ENCODE measurements at places on chromosomes 13 and 19. TPM values are rescaled to one million over a fixed set of nuclear protein-coding genes. Genes with fewer than 3 reads are reported as not detected.

DNA sequence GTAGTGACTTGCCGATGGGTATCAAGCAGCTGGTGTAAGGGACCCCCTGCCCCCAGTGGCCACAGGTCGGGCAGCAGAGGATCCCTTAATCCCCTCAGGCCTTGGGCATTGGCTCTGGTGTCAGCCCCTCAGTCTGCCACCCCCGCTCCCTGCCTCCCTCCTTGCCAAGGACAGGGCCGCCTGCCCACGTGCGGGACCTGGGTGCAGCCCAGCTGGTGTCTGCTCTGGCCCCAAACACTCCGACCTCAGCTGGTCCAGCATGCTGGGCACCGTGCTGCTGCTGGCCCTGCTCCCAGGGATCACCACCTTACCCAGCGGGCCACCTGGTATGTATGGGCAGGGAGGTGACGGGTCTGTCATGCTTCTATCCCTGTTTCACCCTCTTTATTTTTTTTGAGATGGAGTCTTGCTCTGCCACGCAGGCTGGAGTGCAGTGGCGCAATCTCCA, at the start of gene TGFBR3L:
Gene TGFBR3L, plus strand, starts transcription at position 233 of the 448 bp plus-strand sequence.
- H3K27me3 ChIP-seq = peaks cover 11% of the 10 kb centered on the region
- H3K4me3 ChIP-seq = no peak within 1 kb of the TSS
- DNase-seq = no peak
- H3K4me1 ChIP-seq = peaks cover 11% of the 10 kb centered on the region
- no peak within 1 kb of the TSS for H3K27ac ChIP-seq

DNA sequence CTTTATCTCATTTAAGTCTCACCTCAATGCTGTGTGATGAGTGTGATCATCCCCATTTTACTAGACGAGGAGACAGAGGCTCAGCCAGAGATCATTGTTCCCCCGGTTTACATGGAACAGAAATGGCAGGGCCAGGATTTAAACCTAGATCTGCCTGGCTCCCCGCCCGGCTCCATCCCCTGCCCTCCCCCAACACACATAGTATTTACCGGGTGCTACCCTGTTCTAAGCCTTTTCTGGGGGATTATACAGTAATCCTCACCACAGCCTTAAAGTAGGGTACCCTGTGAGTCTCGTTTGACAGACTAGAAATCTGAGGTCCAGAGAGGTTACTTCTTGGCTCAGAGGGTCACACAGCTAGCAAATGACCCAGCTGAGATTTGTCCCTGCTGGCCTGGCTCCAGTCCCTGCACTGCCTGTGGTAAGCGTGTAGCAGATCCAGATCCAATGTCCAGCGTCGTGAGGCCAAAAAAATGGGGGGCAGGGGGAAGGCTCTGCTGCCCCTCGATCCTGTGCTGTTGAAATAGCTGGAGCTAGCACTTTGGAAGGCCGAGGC, 3.8 kb upstream of the KLC3 start:
- H3K27me3 ChIP-seq = peaks cover 13% of the 10 kb centered on the region
- H3K4me3 ChIP-seq = no peak overlapping the region
- no peaks in the 10 kb centered on the region for H3K36me3 ChIP-seq
- DNase-seq = no peak
- no peak overlapping the region for H3K27ac ChIP-seq

DNA sequence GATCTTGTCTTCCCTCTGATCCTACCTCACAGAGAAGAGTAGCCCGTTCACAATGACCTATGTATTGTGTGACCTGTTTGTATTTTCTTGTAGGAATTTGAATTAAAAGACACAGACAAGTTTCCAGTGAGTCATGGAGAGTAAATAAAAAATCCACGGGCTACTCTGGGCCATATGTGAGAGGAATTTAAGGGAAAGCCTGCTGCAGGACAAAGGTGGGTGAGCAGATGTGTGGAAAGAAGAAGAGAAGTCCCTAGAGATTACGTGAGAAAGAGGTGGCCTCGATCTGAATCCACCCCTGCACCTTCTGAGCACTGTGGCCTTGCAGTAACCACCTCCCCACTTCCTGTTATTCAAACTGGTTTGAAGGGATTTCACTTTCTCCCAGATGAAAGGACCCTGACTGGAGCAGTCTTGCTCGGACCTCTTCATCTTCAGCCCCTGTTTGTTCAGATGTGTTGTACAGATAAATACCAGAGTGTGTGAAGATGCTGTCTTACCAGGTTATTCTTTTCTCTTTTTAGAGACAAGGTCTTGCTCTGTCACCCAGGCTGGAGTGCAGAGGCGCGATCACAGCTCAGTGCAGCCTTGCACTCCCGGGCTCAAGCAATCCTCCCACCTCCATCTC, 205.4 kb downstream of the PDS5B start:
- H3K27me3 ChIP-seq = no peaks in the 10 kb centered on the region
- H3K36me3 ChIP-seq = no peaks in the 10 kb centered on the region
- H3K4me1 ChIP-seq = peaks cover 2% of the 10 kb centered on the region
- H3K4me3 ChIP-seq = no peak overlapping the region

The ZNF20 gene
- polyA plus RNA-seq = 1.8 TPM

- H3K36me3 ChIP-seq = no peaks in the 10 kb centered on the region
- DNase-seq = no peak
- H3K27ac ChIP-seq = no peak overlapping the region
- H3K4me1 ChIP-seq = no peaks in the 10 kb centered on the region
- H3K27me3 ChIP-seq = peaks cover 6% of the 10 kb centered on the region
Measured at GRCh38 chr13:31987535-31988170, 43.9 kb upstream of the FRY start.

GRCh38 chr13:48879854-48880253, 95.9 kb upstream of the FNDC3A start:
- H3K36me3 ChIP-seq = no peaks in the 10 kb centered on the region
- H3K4me1 ChIP-seq = no peaks in the 10 kb centered on the region
- no peak for DNase-seq

DNA sequence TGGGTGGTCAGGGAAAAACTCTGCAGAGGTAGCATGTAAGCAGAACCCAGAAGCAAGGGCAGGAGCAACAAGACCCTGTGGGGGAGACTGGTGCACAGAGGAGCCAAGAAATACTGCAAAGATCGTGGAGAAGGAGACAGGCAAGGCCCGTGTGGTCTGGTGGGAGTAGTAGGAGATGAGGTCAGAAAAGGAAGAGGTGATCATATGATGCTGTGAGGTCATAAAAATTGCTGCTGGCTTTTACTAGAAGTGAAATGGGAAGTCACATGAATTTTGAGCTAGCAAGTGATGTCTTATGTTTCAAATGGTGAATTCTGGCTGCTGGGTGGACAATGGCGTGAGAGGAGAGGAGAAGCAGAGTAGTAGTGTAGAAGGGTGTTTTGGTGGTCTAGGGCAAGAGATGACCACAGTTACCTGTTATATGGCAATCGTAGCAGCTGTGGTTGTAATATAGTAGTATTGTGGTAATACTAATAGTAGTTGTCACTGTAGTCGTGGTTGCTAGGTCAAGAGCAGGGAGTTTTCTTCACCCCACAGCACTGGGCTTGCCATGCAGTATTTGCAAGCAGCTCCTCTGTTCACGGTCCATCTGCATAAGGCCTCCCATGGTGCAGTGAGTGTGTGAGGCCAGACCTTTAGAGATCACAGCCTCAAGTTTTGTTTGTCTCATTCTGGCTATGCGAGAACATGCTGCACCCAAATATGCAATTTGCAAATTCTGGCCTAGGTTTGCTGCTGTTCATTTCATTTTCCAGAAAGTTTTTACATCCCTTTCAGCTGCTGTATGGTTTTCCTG, 205.0 kb downstream of the TSHZ3 start:
- no peaks in the 10 kb centered on the region for H3K36me3 ChIP-seq
- no peak overlapping the region for H3K27ac ChIP-seq
- no peak overlapping the region for H3K4me3 ChIP-seq
- no peak for DNase-seq
- no peaks in the 10 kb centered on the region for H3K27me3 ChIP-seq

DNA sequence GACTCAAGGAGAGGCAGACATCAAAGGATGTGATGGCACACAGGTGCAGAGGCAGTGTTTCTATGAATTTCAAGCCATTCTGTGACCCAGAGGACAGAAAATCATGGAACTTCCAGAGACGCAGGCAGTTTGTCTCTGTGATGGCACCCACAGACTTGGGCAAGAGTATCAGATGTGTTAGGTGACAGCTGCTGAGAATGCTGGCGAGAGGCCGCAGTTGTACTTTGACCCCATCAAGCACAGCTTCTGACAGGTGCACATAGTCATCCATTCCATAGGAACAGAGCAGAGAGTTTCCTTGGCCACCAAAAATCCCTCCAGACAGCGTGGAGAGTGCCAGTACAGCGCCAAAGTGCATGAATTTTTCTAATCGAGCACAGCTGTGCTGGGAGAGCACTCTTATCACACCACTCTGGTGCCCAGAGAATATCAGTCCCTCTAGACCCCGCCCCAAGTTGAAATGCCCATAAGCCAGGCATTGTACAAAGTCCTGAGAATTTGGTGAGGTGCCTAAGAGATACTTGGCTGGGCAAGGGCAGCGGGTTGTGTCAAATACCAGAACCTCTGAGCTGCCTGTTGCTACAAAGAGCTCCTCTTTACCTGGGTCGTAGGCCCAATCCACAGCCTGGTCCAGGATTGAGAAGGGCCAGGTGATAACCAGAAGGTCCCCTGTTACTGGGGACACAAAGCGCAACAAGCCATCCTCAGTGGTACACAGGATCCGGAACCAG, 12.4 kb downstream of the WDR87 start:
- H3K4me1 ChIP-seq = no peaks in the 10 kb centered on the region
- peaks cover 27% of the 10 kb centered on the region for H3K27me3 ChIP-seq
- H3K27ac ChIP-seq = no peak overlapping the region
- H3K4me3 ChIP-seq = no peak overlapping the region

DNA sequence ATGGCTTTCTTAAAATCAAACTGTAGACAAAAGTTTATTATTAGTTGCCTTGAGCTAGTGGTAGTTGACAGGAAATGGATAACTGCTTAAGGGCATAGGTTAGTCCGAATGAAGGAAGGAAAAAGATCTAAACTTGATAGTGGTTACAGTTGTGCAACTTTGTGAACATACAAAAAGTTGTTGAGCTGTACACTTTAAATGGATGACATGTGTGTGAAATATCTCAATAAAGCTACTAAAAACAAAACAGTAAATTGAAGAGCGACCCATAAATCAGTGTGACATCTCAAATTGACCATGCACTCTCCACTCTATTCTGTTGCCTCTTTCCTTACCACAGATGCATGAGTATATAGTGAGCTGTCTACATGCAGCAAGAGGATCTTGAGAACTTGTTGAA, 1757.8 kb downstream of the PCDH9 start:
- peaks cover 2% of the 10 kb centered on the region for H3K4me1 ChIP-seq
- DNase-seq = no peak
- H3K27ac ChIP-seq = no peak overlapping the region
- no peaks in the 10 kb centered on the region for H3K36me3 ChIP-seq
- no peak overlapping the region for H3K4me3 ChIP-seq

The KXD1 gene
- polyA plus RNA-seq = 253 TPM

- peaks cover 6% of the 10 kb centered on the region for H3K27me3 ChIP-seq
- H3K4me3 ChIP-seq = no peak overlapping the region
- H3K36me3 ChIP-seq = no peaks in the 10 kb centered on the region
- no peak overlapping the region for H3K27ac ChIP-seq
- no peak for DNase-seq
Measured at GRCh38 chr19:13705928-13706447, 58.3 kb upstream of the MRI1 start.

DNA sequence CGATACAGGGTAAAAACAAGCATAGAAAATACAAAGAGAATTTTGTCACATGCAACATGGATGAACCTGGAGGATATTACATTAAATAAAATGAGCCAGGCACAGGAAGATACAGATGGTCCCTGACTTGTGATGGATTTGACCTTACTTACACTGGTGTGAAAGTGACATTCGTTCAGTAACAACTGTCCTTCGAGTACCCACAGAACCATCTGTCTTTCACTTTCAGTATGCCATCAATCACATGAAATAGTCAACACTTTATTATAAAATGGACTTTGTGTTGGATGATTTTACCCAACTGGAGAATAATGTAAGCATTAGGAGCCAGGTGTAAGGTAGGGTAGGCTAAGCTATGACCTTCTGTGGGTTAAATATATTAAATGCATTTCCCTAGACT, 51.5 kb downstream of the ZNF787 start:
- H3K36me3 ChIP-seq = no peaks in the 10 kb centered on the region
- no peak overlapping the region for H3K4me3 ChIP-seq
- no peaks in the 10 kb centered on the region for H3K27me3 ChIP-seq
- H3K27ac ChIP-seq = no peak overlapping the region

- H3K27me3 ChIP-seq = peaks cover 11% of the 10 kb centered on the region
- no peak for DNase-seq
- H3K36me3 ChIP-seq = no peaks in the 10 kb centered on the region
- no peaks in the 10 kb centered on the region for H3K4me1 ChIP-seq
- H3K27ac ChIP-seq = no peak overlapping the region
Measured at GRCh38 chr13:52734075-52734623, 5.5 kb downstream of the CNMD start.

The VSIG10L gene
- 1.2 TPM for polyA plus RNA-seq

The RAB3A gene
- 13.6 TPM for polyA plus RNA-seq

The BBC3 gene
- polyA plus RNA-seq = 6.5 TPM

DNA sequence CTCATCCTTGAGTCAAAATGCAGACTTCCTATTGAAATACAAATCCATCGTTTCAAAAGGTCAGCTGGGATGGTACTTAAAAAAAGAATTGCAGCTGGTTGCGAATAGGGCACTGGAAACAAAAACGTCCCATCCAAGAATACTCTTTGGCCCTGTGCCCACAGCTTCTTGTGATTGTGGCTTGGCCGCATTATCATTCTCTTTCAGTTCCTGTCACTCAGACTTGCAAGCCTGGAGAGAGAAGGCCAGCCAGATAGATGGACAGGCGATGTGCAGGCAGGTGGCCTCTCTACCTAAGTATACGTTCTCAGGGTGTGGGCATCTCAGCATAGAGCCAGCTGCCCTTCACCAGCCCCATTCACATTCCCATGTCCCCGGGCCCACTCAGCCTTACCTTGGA, 208.5 kb upstream of the ZNF536 start:
- DNase-seq = no peak
- H3K27ac ChIP-seq = no peak overlapping the region
- H3K27me3 ChIP-seq = no peaks in the 10 kb centered on the region

GRCh38 chr13:40160618-40161350, 505.3 kb downstream of the COG6 start:
- DNase-seq = no peak
- H3K4me1 ChIP-seq = no peaks in the 10 kb centered on the region
- H3K27ac ChIP-seq = no peak overlapping the region
- no peaks in the 10 kb centered on the region for H3K36me3 ChIP-seq
- no peaks in the 10 kb centered on the region for H3K27me3 ChIP-seq

The CKAP2 gene
- 23.0 TPM for polyA plus RNA-seq

DNA sequence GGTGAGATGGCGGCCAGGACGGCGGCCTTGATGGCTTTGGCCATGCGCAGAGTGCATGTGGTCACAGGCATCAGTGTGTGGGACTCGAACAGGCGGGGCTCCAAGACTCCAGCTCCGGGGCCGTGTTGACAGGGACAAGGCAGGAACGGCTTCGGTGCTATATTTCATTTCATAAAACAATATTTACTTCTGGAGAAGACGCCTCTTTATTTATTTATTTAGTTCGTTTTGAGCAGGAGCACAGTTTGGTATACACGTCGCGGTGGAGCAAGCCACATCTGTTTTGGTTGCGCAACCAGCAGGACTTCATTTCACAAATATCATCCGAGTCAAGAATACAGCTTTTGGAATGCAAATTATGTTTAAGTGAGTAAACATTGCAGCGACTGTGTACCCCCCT, 166.7 kb upstream of the TSHZ3 start:
- no peak overlapping the region for H3K27ac ChIP-seq
- DNase-seq = no peak
- no peaks in the 10 kb centered on the region for H3K4me1 ChIP-seq
- no peaks in the 10 kb centered on the region for H3K27me3 ChIP-seq

The B9D2 gene
- 11.5 TPM for polyA plus RNA-seq

GRCh38 chr19:1220976-1221903, 15.7 kb downstream of the STK11 start:
- no peaks in the 10 kb centered on the region for H3K4me1 ChIP-seq
- peaks cover 43% of the 10 kb centered on the region for H3K36me3 ChIP-seq
- no peak overlapping the region for H3K27ac ChIP-seq
- no peaks in the 10 kb centered on the region for H3K27me3 ChIP-seq

All from IMR-90 (cell line).